ENCODE measurements at places on chromosomes 7 and 10.

DNA sequence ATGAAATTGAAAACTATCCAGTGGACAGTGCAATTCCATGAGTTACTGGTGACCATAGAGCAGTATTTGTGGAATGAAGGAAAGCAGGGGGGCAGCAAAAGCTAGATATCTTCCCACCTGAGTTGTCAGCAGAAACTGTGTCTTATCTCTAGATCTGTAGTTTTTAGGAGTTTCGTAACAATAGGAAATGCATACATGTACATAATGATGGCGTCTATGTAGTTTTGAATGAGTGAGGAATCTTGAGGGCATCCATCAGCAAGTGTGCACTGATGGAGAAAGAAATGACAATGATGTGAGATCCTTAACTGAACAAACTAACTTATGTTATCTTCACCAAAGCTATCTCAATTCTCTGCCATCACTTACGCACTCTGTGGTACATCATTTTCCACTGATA lies 114.5 kb downstream of the LRRC4 start:
- DNase-seq = no peak

DNA sequence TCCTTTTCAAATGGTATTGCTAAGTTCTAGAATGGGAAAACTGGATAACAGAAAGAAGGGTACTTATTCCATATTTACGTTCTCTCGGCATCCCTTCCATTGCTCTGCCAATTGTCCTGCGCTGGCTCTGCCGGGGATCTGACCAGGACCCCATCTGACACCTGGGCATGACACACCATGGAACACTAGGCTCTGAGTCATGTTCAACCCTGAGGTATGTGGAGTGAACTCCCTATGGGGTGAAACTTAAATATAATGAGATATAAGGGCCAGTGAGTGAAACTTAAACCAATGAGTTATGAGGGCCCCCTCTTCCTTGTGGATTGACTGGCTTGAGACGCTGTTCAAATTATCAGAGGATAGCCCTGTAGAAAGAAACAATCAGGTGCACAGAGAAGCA lies 55.1 kb upstream of the ZEB1 start:
- DNase-seq = no peak

GRCh38 chr7:5523052-5523711 lies 99.5 kb upstream of the TNRC18 start:
- no peak for DNase-seq

DNA sequence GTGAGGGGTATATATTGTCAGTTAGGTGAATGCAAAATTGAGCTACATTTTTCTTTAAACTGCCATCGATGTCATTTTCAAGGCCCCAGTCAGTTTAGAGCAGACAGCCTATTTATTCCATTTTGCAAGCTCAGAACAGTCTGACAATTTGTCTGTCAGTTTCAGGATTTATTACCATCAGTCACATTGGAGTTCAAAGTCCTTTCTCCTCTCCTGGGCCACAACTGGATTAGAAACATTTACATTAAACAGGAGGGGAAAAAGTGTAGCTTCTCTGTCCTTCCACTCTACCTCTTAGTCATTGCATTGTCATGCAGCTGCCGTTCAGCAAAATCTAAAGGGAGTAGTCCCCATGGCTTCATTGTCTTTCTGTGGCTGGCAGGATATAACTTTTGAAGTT lies 3.5 kb upstream of the GHITM start:
- no peak for DNase-seq

DNA sequence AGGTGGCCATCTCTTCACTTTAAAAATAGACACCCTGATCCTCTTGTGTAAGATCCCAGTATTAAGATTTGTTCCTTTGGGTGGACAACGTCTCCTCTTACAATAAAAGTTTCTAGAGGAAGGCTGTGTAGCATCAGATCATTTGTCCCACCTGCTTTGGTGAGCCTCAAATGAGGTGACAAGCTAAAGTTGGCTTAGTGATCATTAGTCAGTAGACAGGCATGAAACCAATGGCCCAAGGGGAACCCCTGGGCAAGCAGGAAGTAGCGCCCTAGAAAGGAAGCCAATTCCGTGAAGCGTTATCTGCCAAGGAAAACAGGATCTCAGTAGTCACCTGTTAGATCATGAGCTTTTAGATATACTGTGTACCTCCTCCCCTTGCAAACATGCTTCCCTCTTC lies 66.8 kb downstream of the PCGF5 start:
- no peak for DNase-seq

DNA sequence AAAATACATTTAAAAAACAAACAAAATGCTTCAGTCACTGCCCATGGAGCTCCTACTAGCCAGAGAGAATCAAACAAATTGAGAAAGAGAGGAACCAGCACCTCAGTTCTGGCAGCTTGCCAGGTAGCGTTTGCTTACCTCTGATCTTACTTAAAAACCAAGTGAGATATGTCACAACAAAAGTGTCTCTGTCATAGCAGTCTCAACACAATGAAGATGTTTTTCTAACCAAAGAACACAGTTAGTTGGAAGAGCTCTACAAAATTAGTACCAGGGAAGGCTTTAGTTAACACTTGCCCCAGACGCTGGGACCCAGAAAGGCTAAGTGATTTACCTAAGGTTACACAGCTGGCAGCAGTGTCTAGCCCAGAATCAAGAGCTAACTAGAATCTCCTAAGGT lies 3.4 kb downstream of the DOCK4 start:
- no peak for DNase-seq

DNA sequence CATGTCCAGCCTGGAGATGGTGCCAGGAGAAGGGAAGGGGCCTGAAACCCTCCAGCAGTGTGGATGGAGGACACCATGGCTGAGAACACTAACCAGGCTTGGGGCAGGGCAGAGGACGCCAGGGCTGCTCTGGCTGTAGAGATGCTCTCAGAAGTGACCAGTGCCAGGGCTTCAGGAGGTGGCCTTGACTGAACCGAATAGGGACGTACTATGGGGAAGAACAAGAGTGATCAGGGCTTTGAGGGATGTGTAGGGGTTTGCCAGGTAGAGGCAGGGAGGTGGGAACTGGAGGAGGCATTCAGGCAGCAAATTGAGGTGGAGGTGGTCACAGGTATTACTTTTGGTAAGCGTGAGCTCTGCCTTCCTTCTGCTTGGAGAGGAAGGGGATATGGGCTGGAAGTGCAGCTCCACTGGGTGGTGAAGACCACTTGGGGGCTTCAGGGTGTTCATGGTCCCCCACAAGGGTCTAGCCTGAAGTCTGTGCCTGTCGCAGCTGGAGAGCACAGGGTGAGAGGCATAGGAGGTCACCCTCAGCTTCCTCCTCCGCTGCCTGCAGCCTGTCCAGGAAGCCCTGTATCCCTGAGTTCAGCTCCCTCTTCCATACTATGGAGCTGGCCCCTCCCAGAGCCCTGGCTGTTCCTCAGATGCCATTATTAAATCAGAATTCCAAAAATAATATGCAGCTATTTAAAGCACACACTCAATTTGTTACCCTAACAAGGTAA lies 27.8 kb downstream of the ADCY1 start:
- DNase-seq = no peak

GRCh38 chr7:47954231-47954911 lies 6.1 kb upstream of the PKD1L1 start:
- peak; percentile 92 for DNase-seq

- DNase-seq = no peak
Measured at GRCh38 chr10:61904733-61905725, 3.5 kb downstream of the ARID5B start.

DNA sequence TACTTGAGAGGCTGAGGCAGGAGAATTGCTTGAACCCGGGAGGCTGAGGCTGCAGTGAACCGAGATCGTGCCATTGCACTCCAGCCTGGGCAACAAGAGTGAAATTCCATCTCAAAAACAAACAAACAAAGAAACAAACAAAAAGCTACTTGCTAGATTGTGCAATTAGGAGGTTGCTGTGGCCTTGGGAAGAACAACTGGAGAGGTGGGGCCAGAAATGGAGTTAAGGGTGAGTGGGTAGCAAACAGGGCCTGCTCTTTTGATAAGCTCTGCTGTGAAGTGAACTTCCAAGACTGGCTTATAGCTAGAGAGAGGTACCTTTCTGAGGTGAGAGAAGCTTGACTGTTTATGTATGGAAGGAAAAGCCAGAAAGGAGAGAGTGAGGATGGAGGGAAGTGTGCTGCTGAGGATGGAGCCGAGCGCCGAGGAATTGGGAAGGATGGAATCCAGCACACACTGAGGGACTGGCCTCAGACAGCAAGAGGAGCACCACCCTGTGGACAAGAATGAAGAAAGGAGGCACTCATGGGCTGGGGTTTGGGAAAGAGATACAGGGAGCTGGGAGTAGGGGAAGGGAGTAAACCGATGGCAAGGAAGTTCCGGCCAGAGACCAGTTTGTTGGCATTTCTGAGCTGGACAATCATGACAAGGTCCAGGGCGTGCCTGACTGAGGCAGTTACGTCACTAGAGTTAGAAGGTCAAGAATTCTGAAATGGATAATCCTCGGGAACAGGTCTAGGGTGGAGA lies 7.0 kb upstream of the RPEL1 start:
- peak; percentile 13 for DNase-seq

DNA sequence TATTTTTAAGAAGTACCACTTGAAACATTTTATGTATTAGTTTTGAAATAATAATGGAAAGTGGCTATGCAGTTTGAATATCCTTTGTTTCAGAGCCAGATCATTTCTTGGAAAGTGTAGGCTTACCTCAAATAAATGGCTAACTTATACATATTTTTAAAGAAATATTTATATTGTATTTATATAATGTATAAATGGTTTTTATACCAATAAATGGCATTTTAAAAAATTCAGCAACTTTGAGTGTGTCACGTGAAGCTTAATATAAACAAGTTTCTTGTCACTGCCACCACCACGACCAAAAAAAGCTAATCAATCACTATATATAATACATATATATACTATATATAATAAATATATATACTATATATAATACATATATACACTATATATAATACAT lies 4.8 kb downstream of the IL6 start:
- no peak for DNase-seq

Data from astrocyte of the cerebellum (primary cell).